ENCODE measurements at places on chromosomes 16 and 17.
A peak's percentile ranks its signal among the peaks of the same experiment; 100 is the strongest.

- DNase-seq = no peak
These were observed 737 bp downstream of the OTOP3 start for GRCh38 chr17:74936470-74936799.

DNA sequence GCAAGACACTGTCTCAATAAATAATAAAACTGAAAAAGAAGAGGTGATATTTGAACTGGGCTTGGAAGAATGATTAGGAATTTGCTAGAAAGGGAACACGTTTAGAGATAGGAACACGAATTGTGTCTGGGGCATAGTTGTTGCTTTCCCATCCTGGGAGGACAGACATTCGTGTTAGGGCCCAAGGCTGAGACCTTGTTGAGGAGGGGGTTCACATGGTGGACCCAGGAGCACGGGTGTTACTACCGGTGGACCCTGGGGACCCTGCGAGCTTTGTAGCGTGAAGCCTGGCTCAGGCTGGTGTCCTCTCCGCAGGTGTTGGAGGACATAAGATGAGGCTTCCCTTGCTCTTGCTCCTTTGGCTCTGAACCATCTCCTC is 1.2 kb downstream of the ACSF3 start:
- DNase-seq = no peak

DNA sequence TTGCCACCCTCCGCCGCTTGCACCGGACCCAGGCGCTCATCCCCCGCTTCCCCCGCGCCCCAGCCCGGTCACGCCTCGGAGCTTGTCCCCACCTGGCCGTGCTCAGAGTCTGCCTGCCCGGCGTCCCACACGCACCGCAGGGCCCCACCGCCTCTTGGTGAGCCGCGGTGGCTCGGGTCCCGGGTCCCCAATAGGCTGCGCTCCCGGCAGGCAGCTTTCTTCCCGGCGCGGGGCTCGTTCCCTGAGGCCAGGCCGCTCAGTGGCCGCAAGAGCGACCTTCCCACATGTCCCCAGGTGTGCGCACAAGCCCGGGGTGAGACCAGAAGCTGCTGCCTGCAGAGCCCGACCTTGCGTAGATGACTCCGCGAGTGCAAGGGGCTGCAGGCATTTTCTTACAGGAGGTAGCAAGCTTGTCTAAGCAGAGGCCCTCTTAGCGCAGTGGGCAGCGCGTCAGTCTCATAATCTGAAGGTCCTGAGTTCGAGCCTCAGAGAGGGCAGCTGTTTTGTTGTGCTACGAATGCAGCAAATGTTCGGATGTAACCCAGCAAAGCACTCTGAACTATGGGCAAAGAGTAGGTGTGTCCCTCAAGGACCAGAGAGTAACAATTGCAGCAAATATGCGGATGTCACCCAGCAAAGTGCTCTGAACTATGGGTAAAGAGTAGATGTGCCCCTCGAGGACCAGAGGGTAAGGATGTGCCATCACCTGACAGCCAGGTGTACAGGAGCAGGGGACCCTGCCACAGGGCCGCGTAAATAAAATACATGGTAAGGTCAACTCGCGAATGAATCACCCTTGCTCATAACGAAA is 15.6 kb downstream of the TLE7 start:
- peak; percentile 84 for DNase-seq

DNA sequence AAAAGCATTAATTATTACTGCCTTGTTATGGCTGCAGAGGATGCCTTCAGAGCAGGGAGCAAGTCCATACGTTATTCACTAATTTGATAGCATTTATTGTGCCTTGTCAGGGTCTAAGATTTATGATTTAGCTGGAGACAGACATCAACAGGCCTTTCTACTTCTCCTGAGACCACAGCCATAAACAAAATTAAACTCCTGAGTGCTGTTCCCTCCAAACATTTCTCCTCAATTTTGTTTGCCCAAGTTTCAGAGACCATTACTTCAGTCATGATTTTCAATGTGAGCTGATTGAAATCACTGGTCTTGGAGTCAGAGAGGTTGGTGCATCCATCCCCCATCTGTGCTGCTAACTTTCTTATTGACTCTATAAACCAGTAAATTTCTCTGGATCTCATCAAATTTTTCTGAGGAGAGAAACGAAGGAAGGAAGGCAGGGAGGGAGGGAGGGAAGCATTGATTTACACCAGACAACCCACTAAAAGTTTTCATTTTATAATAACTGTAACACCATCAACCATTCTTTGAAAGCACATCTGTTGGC is 423.6 kb upstream of the CDH11 start:
- DNase-seq = no peak

DNA sequence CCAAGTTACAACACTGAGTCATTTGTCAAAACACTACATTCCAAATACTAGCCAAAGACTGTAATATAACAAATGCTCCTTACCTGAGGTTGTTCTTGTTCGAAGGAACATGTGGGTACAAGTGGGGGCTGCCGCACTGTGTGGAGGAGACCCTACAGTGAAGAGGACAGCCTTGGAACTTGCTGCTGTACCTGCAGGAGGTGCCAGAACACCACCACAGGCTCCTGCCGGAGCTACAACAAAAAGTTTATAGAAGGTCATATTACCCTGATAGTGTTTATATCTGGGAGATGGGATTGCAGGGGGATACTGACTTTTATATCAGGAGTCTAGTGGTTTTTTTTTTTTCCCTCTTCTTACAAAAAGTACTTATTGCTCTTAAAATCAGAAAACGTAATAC is 37.8 kb upstream of the ALDH3A1 start:
- DNase-seq = no peak

GRCh38 chr16:2704166-2704982 is 15.7 kb downstream of the PRSS27 start:
- no peak for DNase-seq

DNA sequence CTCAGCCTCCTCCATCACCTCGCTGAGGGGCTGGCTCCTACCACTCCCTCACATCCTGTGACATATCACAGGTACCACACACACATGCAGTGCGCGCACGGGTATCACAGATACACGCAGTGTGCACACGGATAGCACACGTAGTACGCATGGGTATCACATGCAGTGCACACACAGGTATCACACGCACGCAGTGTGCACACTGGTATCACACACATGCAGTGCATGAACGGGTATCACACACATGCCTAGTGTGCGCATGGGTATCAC is 30.1 kb downstream of the ACSF3 start:
- no peak for DNase-seq

GRCh38 chr16:5073279-5073629 is 1.6 kb downstream of the ALG1 start:
- no peak for DNase-seq

GRCh38 chr16:728131-728889 is 1.4 kb downstream of the HAGHL start:
- DNase-seq = peak; percentile 86

DNA sequence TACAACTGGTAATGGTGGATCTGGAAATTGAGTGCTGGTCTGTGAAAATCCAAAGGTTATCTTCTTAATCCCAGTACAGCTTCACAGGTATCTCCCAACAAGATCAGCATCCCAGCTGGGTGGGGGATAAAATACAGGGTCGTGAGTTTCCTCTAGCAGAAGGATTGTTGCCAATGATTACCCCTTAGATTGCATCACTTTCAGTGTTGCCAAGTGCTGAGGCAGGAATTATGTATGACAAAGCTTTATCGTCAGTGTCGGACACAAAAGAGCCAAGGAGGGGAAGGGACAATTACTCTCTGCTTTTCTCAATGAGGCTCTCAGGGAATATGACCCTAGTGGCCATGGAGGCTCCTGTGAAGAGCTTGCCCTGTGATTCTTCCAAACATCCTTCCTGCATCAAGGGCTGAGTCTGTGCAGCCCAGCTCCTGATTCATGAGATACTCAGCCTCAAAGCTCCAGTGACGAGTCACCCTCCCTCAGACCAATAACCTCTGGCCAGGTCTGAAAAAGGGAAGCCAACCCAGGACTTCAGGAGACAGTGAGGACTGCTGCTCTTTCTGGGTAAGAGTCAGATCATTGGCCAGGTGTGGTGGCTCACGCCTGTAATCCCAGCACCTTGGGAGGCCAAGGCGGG is 15.0 kb downstream of the OR1F1 start:
- no peak for DNase-seq

DNA sequence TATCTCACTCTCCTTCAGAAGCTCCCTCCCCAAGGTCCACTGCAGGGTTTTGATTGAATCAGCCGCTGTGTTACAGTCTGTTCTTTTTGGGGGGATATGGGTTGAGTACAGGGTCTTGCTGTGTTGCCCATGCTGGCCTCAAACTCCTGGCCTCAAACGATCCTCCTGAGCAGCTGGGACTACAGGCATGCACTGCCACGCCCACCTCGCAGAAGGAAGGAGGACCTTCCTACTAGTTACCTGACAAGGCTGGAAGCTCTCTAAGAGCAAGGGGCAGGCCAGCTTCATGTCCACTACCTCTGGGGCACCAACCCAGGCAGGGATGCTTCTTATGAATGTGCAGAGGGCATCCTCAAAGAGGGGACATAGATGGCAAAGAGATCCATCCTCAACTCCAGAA is 1.9 kb upstream of the MMP28 start:
- no peak for DNase-seq

DNA sequence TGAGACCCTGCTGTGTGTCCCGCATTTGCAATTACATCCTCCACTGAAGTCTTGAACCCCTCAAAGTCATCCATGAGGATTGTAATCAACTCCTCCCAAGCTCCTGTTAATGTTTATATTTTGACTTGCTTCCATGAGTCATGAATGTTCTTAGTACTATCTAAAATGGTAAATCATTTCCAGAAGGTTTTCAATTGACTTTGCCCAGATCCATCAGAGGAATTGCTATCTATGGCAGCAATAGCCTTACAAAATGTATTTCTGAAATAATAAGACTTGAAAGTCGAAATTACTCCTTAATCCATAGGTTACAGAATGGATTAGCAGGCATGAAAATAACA is 2.5 kb upstream of the C16orf87 start:
- peak; percentile 24 for DNase-seq

- DNase-seq = no peak
These were observed 6.7 kb upstream of the BCAR1 start for GRCh38 chr16:75257886-75258806.

GRCh38 chr16:87734644-87735043 is 31.1 kb downstream of the KLHDC4 start:
- no peak for DNase-seq

GRCh38 chr16:58490065-58490464 is 9.9 kb upstream of the NDRG4 start:
- DNase-seq = no peak

GRCh38 chr16:88886845-88887521 is 20.5 kb upstream of the PABPN1L start:
- DNase-seq = peak; percentile 92

- no peak for DNase-seq
These were observed 54.9 kb downstream of the RAB11FIP4 start for GRCh38 chr17:31446195-31446967.
